Transverse colon (tissue), 4 donors: ENCODE measurements at places on chromosomes 1 and 21.

DNA sequence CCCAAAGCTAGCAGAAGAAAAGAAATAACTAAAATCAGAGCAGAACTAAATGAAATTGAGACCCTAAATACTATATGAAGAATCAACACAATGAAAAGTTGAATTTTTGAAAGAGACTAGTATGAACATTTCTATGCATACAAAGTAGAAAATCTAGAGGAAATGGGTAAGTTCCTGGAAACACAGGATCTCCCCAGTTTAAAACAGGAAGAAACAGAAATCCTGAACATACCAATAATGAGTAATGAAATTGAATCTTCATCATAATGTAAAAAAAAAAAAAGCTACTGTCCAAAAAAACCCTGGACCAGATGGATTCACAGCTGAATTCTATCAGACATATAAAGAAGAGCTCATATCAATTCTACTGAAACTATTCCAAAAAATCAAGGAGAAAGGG is 233.5 kb downstream of the PLPP3 start:
- no peak for DNase-seq
- H3K27ac ChIP-seq, result no peak overlapping the region
- no peaks in the 10 kb centered on the region for H3K4me1 ChIP-seq

DNA sequence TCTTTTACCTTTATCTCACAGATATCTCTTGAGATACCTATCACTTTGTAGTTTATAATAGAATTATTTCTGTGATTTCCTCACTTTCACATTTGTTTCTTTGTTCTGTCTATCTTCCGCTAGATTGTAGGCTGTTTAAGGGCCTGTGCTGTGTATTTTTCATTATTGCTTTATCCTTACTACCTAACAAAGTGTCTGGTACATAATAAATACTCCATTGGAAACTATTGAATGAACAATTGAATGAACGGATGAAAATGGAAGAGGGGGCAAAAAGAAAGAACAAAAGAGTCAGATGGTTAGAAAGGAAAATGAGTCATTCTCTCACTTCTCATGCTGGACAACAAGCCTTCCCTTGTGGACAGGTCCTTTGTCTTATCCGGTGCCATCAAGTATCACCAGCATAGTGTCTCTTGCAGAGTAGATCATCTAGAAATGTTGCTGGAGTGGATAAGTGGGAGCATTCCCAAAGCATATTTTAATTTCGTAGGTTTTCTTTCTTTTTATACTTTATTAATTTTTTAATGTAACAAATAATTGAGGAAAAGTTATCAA is 159.8 kb downstream of the NEK7 start:
- no peak for DNase-seq
- H3K4me1 ChIP-seq, result no peaks in the 10 kb centered on the region
- no peaks in the 10 kb centered on the region for H3K36me3 ChIP-seq
- no peak overlapping the region for H3K4me3 ChIP-seq
- H3K27ac ChIP-seq, result no peak overlapping the region
- no peaks in the 10 kb centered on the region for H3K27me3 ChIP-seq

DNA sequence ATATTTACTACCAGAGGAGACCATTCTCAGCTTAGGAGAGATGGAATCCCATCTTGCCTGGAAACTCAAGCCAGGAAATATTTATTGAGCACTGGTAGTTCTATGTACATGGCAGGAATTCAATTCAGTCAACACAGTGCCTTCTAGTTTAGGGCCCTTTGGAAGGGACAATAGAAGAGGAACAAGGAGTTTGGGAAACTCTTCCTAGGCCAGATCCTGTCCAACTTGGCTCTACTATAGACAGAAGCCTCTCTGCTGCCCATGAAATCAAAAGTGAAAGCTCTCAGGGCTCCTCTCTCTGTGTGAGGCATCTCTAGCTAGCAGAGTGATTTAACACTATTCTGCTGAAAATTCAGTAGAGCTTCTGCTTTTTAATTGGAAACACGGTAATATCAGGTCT is 244.6 kb upstream of the MAP1LC3C start:
- no peaks in the 10 kb centered on the region for H3K36me3 ChIP-seq
- H3K4me3 ChIP-seq, result no peak overlapping the region
- no peak overlapping the region for H3K27ac ChIP-seq

GRCh38 chr1:236206548-236206947 is 64.2 kb downstream of the GPR137B start:
- H3K4me3 ChIP-seq, result no peak overlapping the region
- no peaks in the 10 kb centered on the region for H3K36me3 ChIP-seq
- H3K27me3 ChIP-seq, result no peaks in the 10 kb centered on the region
- H3K4me1 ChIP-seq, result no peaks in the 10 kb centered on the region
- DNase-seq, result peak; percentile 8

DNA sequence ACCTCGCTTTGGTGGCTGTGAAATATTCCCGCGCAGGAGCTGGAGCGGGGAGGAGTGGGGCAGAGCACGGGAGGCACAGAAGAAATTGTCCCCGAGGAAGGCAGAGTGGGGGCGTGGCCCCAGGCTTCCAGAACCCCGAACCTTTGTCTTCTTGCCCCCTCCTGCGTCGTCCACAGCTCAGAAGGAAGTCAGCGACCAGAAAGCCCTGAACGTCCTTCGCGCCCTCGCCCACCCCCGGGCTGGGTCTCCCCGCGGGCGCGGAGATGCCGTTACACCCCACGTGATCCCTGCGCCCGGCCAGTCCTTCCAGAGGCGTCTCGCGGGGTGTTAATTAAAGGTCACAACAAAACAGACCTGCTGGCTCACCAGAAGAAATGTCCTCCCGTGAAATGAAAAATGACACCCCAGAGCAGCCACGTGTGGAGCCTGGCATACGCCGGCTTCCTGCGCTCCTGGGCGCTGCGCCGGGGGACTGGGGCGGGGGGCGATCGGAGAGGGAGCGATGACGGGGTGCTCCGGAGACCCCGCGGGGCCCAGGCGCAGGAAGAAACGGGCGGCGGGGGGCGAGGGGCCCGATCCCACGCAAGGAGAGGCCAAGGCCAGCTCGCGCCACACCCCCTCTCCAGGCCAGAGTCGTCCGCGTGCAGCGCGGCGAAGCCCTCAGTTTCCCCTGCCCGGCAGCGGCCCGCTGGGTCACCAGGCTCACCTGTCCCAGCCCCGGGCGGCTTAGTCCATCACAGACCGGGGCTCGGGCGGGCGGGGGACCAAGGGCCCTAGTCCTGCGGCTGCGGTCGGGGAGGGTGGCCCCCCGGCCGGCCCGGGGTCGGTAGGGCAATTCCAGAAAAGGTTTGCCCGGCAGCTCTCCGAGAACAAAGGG is 995 bp upstream of the KIF26B start:
- DNase-seq, result no peak
- H3K27ac ChIP-seq, result no peak overlapping the region
- H3K4me1 ChIP-seq, result peaks cover 42% of the 10 kb centered on the region
- H3K27me3 ChIP-seq, result peaks cover 84% of the 10 kb centered on the region
- H3K36me3 ChIP-seq, result no peaks in the 10 kb centered on the region

DNA sequence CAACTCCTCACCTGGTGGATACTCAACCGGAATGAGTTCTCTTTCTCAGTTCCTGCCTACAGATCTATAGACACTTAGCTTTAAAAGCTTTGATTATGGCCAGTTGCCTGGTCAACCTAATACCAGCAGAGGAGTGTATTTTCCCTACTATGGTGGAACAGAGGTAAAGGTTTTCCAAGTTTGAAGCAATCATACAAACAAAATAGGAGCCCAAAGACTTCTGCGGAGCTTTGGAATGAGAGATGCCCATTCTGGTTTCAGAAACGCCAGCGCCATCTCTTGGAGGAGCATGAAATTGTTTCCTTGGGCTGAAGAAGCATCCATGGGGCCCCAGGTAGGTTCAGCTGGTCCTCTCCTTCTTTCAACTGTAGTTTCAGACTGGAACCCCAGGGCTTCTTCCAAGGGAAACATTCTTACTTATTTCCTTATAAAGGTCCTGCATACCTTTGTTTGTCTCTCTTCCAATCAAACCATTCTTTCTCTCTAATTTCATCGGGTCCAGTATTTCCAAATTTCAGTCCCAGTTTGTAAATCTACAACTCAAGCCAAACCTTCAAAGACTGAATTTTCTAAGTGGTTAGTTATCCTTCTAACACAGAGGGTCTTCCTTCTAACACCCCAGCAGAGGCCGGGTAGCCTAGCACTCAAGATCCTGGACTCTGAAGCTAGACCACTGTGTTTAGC is 95.9 kb downstream of the KCNJ15 start:
- peaks cover 24% of the 10 kb centered on the region for H3K27me3 ChIP-seq
- no peak overlapping the region for H3K27ac ChIP-seq
- H3K4me3 ChIP-seq, result no peak overlapping the region
- peaks cover 9% of the 10 kb centered on the region for H3K4me1 ChIP-seq
- H3K36me3 ChIP-seq, result no peaks in the 10 kb centered on the region

DNA sequence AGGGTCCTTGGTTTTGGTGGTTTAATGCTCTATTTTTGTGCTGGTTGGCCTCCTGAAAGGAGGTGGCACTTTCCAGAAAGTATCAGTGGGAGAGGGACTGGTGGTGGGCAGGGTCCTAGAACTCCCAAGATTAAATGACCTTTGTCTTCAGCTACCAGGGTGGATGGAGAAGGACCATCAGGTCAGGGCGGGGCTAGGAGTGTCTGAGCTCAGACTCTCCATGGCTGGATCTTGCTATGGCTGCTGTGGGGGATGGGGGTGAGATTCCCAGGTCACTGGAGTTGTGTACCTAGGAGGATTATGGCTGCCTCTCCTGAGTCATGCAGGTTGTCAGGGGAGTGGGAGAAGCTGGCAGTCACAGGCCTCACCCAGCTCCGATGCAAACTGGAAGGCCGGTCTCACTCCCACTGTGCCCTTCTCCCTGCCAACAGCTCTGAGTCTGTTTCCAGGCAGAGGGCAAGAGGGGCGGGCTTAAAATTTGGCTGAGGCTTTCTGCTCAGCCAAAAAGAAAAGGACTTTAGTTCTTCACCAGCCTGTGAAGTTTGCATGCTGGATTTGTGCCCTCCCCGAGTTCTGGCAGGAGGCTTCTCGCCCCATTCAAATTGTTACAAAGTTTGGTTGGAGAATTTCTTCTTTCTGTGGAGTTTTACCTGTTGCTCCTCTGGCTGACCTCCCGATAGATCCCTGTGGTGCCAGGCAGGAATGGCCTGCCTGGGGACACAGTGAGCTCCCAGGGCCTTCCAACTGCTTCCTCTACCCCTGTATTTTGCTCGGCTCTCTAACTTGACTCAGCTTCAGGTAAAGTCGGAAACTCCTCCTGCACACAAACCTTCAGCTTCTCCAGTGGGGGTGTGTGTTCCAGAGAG is 13.1 kb upstream of the KYAT3 start:
- no peak overlapping the region for H3K4me3 ChIP-seq
- no peaks in the 10 kb centered on the region for H3K4me1 ChIP-seq
- no peak overlapping the region for H3K27ac ChIP-seq
- DNase-seq, result peak; percentile 30
- H3K27me3 ChIP-seq, result no peaks in the 10 kb centered on the region
- H3K36me3 ChIP-seq, result peaks cover 53% of the 10 kb centered on the region

GRCh38 chr1:56496821-56497772 is 82.3 kb downstream of the PLPP3 start:
- no peak overlapping the region for H3K27ac ChIP-seq
- H3K4me3 ChIP-seq, result no peak overlapping the region
- no peaks in the 10 kb centered on the region for H3K4me1 ChIP-seq
- DNase-seq, result no peak
- no peaks in the 10 kb centered on the region for H3K36me3 ChIP-seq

DNA sequence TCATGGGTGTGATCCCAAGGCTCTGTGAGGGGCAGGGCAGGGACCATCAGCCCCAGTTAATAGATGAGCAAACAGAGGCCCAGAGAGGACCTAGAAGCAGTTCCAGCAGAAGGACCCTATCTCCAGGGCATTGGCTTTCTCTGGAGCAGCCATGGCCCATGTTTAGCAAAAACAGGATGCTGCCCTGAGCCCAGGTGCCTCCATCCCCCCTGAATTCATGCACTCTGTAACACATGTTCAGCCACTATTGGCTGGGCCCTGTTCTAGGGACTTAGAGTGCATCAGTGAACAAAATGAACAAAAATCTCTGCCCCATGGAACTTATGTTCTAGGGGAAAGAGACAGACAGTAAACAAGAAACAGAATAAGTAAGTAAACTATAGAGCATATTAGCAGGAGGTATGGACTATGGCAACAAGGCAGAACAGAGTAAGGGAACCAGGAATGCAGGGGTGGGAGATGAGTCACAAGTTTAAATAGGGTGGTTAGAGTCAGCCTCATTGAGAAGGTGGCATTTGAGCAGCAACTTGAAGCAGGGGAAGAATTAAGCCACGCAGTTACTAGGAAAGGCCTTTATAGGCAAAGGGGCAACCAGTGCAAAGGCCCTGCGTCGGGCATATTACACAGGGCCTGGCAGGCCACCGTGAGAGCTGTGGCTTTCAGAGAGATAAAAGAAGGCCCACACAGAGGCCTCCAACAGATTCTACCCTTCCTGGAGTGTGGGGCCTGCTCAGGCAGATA is 185.9 kb upstream of the EDN2 start:
- DNase-seq, result no peak
- H3K36me3 ChIP-seq, result no peaks in the 10 kb centered on the region
- no peaks in the 10 kb centered on the region for H3K4me1 ChIP-seq
- no peaks in the 10 kb centered on the region for H3K27me3 ChIP-seq
- no peak overlapping the region for H3K27ac ChIP-seq
- H3K4me3 ChIP-seq, result no peak overlapping the region

DNA sequence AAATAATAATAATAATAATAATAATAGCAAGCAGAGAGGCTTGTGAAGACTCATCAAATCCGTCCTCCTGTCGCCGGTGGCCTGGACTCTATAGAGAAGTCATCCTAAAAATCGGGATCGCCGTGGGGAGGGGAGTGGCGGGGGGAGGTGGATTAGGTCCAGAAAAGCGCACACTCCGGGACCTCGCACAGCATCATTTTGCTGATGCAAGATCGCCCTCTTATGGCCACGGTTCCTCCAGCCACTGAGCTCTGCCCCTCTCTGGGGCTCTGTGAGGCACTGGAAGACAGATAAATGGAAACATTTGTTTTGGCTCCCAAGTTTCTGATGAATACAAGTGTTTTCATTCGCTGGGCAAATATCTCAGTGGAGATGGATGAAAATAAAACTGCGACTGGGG is 612.0 kb downstream of the MATN1 start:
- H3K27me3 ChIP-seq, result peaks cover 49% of the 10 kb centered on the region
- DNase-seq, result peak; percentile 51
- H3K4me3 ChIP-seq, result no peak overlapping the region

DNA sequence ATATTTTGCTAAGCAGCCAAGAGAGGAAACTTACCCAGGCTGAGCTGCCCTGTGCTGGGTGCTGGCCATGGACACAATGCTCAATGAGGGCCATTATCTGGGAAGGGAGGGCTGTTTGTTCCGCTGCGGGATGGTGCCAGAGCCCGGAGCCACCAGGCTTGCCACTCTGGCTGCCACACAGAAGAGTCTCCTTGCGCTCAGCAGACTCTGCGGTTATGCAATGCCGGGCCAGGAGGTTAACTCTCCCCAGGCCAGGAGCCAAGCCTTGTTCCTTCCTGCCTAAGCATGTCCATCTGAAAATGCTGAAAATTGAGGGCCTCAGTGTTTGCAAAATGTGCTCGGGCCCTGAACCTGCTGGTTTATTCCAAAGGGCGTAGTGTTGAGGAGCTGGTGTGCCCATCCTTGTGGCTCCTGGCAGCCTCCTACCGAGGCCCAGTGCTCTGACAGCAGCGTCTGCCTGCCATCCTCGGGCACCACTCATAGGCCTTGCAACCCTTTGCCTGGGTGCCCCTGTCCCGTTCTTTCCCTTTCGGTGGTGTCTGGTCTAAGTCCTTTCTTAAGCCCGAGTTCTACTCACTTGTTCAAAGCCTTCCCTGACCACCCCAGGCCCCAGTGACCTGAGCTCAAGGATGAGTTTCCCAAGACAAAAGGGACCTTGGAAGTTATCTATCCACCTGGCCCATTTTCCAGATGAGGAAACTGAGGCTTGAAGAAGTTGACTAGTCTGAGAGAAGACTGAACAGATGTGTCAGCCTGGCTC is 133.8 kb upstream of the EDN2 start:
- peak; percentile 57 for DNase-seq
- no peaks in the 10 kb centered on the region for H3K36me3 ChIP-seq
- no peak overlapping the region for H3K4me3 ChIP-seq
- H3K27ac ChIP-seq, result no peak overlapping the region
- peaks cover 14% of the 10 kb centered on the region for H3K4me1 ChIP-seq

- H3K27ac ChIP-seq, result no peak overlapping the region
- peak; percentile 32 for DNase-seq
- H3K4me1 ChIP-seq, result no peaks in the 10 kb centered on the region
These were observed 16.7 kb upstream of the PRDM15 start for GRCh38 chr21:41895643-41896493.
